ENCODE measurements at places on chromosomes 6 and 20. TPM values are rescaled to one million over a fixed set of nuclear protein-coding genes. Genes with fewer than 3 reads are reported as not detected.
A peak's percentile ranks its signal among the peaks of the same experiment; 100 is the strongest.

FKBP1C gene
- 0.44 TPM for total RNA-seq

POM121L2 gene
- not detected for total RNA-seq

- H3K4me1 ChIP-seq, result peaks cover 3% of the 10 kb centered on the region
- no peak for DNase-seq
- H3K36me3 ChIP-seq, result no peaks in the 10 kb centered on the region
- no peaks in the 10 kb centered on the region for H3K27me3 ChIP-seq
- H3K4me3 ChIP-seq, result no peak overlapping the region
- H3K27ac ChIP-seq, result no peak overlapping the region
Measured at GRCh38 chr6:103153016-103153415, 1706.7 kb downstream of the HACE1 start.

DNA sequence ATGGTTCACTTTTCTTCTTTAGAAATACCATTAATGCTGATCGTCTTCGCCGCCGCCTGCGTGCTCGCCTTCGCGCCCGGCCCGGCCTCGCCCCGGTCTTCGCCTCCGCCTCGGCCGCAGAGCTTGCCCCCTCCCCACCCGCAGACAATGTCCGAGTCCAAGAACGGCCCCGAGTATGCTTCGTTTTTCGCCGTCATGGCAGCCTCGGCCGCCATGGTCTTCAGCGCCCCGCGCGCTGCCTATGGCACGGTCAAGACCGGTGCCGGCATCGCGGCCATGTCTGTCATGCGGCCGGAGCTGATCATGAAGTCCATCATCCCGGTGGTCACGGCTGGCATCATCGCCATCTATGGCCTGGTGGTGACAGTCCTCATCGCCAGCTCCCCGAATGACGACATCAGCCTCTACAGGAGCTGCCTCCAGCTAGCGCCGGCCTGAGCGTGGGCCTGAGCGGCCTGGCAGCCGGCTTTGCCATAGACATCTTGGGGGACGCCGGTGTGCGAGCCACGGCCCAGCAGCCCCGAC, 4.8 kb upstream of the PRPH2 start:
- peaks cover 14% of the 10 kb centered on the region for H3K4me1 ChIP-seq
- H3K36me3 ChIP-seq, result no peaks in the 10 kb centered on the region
- no peaks in the 10 kb centered on the region for H3K27me3 ChIP-seq
- peak; percentile 26 for DNase-seq
- peak overlapping the region; percentile 34 for H3K27ac ChIP-seq

- no peaks in the 10 kb centered on the region for H3K27me3 ChIP-seq
- H3K4me1 ChIP-seq, result no peaks in the 10 kb centered on the region
- no peak overlapping the region for H3K27ac ChIP-seq
- no peaks in the 10 kb centered on the region for H3K36me3 ChIP-seq
Measured at GRCh38 chr6:107228754-107229153, 113.4 kb upstream of the BEND3 start.

GRCh38 chr6:156974830-156975261, 197.7 kb downstream of the ARID1B start:
- DNase-seq, result no peak
- H3K4me3 ChIP-seq, result no peak overlapping the region
- H3K4me1 ChIP-seq, result peaks cover 97% of the 10 kb centered on the region
- H3K27me3 ChIP-seq, result no peaks in the 10 kb centered on the region

DNA sequence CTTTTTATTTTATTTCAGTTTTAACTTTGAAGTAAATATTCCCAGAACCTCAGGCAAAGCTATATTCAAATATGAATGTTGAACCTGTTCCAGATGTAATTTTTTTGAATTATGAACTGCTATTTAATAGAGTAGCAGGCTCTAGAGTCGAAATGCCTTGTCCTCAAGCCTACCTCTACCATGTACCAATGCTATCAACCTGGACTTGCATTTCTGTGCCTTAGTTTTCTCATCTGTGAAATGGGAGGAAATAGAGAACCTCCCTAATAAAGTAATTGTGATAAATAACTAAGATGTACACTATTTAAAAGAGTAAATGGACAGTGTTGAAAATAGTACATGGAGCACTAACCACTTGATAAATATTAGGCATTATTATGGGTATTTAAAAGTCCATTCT, 551.6 kb upstream of the JARID2 start:
- no peaks in the 10 kb centered on the region for H3K27me3 ChIP-seq
- no peak overlapping the region for H3K4me3 ChIP-seq
- H3K27ac ChIP-seq, result no peak overlapping the region
- no peak for DNase-seq
- no peaks in the 10 kb centered on the region for H3K4me1 ChIP-seq
- H3K36me3 ChIP-seq, result no peaks in the 10 kb centered on the region

- no peaks in the 10 kb centered on the region for H3K36me3 ChIP-seq
- DNase-seq, result no peak
- no peak overlapping the region for H3K4me3 ChIP-seq
- H3K27ac ChIP-seq, result no peak overlapping the region
Measured at GRCh38 chr6:24147511-24148153, 21.6 kb downstream of the NRSN1 start.

GRCh38 chr6:167744681-167745669, 81.7 kb upstream of the AFDN start:
- H3K4me1 ChIP-seq, result no peaks in the 10 kb centered on the region
- no peaks in the 10 kb centered on the region for H3K36me3 ChIP-seq
- H3K27ac ChIP-seq, result no peak overlapping the region
- DNase-seq, result no peak

Data from heart right ventricle (tissue), 16 donors.